ENCODE measurements at places on chromosomes 2 and 18. TPM values are rescaled to one million over a fixed set of nuclear protein-coding genes. Genes with fewer than 3 reads are reported as not detected.

GRCh38 chr2:96265349-96265839, 403 bp downstream of the TMEM127 start:
- DNase-seq: peak; percentile 63

DNA sequence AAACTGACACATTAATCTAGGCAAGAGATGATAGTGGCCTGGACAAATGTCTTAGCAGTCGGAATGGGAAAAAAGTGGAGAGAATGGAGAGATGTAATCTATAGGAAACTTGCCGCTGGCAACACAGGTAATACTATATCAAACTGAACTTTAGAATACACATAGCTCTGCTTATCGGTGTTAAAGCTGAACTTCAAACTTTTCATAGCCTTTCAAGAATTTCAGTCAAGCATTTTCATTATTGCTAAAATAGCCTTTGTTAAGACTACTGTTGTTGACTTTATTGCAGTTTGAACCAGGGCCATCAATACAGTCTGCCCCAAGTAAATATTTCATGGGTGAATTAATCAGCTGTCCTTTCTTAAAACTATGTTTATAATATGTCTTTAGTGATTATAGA, 12.9 kb upstream of the CHST9 start:
- no peak for DNase-seq

GRCh38 chr2:191115391-191115790, 35.4 kb downstream of the STAT4 start:
- DNase-seq: no peak

DNA sequence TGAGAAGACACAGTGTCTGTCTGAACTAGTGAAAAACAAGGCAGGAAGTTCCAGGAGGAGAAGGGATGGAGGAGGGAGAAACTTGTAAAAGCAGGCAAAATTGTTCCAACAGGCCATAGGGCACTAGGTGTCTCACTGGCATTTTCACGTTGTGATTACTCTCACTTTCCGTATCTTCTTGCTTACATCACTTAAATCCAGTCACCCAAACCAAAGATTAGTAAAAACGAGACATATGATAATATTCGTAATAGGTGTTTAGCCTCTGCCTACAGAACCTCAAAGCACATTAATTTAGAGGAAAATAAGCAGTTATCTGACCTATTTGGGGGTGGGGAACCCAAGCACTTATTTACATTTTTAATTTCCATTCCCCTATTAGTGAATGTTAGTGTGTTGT, 78.3 kb downstream of the POU3F3 start:
- DNase-seq: no peak

DSG4 gene
- not detected for total RNA-seq

GRCh38 chr2:221715523-221716247, 143.6 kb upstream of the EPHA4 start:
- DNase-seq: no peak

HOXD13 gene
- not detected for total RNA-seq

MC5R gene
- total RNA-seq: 3.4 TPM
